ENCODE measurements at places on chromosomes 16 and 17.

DNA sequence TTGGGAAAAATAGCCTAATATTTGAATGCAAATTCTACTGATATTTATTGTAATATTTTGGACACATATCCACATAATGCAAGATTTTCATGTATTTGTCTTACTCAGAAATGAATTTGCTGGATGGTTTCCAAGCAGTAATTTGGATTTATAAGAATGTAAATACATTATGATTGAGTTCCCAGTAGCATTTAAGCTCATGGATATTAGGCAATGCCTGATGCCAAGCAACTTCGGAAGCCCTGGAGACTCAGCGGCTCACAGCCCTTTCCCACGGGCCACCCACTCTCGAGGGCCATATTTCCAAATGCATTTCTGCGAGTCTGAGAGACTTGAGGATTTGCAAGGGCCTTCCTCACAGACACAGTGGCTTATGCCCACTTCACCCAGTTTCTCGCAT lies 62.1 kb upstream of the MYOCD start:
- peak; percentile 42 for DNase-seq

DNA sequence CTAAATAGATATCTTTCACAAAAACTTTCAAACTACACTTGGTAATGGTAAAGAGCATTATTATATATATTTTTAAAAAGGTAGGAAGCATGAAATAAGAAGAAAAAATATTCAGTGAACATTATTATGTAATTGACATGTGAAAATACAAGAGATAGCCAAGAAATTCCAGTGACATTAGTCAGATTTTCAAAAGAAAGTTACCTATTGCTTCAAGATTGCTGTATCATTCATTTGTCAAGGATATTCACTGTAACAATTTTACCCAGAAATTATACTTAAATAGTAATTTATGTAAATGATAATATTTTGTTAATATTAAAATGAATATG lies 350.2 kb downstream of the KIF2B start:
- DNase-seq = no peak

- no peak for DNase-seq
These were observed 41.7 kb downstream of the CREBBP start for GRCh38 chr16:3838600-3839401.

- DNase-seq = peak; percentile 86
These were observed 6.0 kb upstream of the TNFRSF13B start for GRCh38 chr17:16977932-16978331.

DNA sequence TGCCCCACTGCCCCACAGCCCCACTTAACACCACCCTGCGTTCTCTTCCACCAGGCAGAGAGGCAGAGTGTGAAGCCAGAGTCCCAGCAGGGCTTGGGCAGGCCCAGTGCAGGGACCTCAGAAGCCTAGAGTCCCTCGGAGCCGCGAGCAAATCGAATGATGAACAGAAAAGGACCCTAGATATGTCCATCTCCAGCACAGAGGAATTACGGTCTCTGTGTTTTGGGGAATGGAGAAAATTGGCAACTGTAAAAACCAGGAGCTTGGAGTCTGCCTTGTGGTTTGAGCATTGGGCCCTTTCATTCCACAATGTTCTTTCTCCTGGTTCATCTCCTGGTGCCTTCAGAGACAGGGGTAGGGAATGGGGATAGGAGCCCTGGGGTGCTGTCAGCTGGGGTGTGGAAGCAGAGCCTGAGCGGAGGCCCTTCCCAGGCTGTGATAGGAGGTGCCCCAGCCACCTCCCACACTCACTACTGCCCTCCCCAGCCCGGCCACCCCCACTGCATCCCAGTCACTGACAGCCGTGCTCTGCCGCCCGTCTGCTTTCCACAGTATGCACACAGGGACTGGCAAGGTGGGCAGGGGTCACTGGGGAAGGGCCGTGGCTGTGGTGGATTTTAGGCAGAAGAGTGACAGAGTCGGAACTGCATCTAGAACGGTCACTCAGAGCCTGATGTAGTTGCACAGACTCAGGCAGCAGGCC lies 26.7 kb downstream of the TBX4 start:
- no peak for DNase-seq

DNA sequence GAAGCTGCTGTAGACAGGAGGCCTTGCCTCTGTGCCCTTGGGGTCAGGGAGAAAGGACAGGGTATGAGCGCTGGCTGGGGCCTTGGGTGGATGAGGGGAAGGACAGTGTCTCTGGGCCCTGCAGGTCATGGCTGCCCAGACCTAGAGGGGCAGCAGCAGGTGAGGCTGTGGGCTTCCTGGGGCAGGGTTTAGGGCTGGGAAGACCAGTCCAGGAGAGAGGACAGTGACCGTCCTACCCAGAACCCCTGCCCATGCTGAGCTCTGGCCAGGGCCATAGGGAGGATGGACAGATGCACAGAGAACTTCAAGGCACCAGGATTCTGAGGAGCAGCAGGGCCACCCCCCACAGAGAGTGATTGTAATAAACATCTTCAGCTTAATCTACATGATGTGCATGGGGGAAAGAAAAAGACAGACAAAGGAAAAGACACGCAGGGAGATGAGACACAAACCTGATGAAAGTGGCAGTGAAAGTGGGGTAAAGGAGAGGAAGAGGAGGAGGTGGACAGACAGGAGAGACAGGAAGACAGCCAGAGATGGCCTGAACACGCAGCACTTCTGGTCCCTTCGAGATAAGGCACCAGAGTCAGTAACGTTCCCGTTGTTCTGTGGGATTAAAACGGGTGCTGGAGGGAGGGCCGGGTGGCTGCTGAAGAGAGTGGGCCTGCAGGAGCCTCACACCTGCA lies 17.5 kb downstream of the FLOT2 start:
- no peak for DNase-seq

GRCh38 chr17:34840750-34841149 lies 120.5 kb downstream of the CCT6B start:
- no peak for DNase-seq

DNA sequence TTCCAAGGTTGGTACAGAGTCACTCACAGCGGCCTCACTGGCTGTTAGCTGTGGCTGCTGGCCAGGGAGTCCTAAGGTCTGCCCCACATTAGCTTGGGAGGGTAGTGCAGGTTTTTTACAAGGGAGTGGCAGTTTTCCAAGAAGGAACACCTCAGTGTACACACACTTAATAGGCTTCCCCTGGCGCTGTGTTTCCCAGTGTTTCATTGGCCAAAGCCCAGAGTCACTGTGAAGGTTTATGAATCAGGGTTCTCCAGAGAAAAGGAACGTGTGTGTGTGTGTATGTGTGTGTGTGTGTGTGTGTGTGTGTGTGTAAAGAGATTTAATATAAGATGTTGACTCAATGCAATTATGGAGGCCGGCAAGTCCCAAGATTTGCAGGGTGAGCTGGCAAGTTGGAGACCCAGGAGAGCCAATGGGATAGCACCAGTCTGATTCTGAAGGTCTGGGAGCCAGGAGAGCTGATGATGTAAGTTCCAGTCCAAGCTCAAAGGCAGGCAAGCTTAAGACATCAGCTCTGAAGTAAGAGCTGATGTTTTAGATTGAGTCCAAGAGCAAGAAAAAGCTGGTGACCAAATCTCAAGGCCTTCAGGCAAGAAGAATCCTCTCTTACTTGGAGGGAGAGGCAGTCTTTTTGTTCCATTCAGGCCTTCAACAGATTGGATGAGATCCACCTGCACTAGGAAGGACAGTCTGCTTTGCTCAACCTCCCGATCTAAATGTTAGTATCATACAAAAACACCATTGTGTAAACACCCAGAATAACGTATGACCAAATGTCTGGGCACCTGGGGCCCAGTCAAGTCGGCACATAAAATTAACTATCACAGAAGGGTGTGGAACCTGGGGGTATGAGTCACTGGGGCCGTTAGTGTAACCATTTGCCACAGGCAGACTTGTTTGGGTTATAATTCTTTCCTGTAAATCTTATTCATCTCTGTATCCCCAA lies 206.8 kb downstream of the PRKCA start:
- DNase-seq = peak; percentile 87

GRCh38 chr16:22933173-22933572 lies 119.2 kb downstream of the HS3ST2 start:
- DNase-seq = no peak

DNA sequence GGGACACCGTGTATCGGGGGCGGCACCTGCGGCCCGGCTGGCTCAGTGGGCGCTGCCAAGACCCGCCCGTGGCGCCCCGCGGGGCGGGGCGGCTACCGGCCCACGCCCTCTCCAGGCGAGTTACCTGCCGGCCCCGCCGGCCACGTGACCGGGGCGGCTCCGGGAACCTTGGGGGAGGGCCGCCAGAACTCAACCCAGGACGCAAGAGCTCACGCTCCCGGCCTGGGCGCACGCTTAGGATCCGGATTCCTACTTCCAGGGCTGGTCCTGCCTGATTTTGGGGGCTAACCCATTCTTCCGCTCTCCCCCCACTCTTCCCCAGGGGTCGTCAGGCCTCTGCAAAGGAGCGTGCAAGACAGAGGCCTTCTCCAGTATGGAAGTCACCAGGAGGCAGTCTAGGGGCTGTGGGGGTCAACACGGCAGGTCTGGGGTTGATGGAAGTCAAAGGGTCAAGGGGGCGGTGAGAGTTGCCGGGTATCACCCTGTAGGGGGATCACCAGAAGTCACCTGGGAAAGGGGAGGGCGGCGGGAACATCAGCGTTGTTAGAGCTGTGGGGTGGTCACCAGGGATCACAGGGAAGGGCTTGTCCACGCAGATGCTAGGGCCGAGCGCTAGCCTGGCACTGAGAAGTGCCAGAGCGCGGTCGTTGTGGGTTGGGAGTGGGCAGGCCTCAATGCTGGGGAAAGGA lies 354 bp upstream of the ESRP2 start:
- no peak for DNase-seq

GRCh38 chr16:48613061-48613957 lies 3.3 kb upstream of the N4BP1 start:
- DNase-seq = peak; percentile 78

DNA sequence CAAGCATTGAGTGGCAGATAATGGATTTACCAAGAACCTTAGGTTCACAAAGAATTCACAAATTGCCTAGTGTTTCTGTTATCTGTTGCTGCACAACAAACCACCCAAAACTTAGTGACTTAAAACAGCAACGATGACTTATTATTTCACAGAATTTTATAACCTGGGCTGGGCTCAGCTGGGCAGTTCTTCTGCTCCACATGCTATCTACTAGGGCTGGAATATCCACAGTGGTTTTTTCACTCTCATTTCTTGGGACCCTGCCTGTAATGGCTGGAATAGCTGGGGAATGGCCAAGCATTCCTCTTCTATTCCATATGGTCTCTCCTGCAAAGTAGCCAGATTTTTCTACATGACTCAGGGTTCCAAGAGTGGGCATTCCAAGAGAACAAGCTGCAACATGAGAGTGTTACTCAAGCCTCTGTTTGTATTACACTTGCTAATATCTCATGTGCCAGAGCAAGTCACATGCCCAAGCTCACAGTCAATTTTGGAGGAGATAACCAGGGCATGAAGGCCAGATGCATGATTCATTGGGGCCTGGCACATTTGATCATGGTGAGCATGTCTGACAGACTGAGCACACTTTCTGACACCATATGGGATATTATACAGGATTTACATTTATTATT lies 4.9 kb upstream of the PSMD7 start:
- peak; percentile 31 for DNase-seq

DNA sequence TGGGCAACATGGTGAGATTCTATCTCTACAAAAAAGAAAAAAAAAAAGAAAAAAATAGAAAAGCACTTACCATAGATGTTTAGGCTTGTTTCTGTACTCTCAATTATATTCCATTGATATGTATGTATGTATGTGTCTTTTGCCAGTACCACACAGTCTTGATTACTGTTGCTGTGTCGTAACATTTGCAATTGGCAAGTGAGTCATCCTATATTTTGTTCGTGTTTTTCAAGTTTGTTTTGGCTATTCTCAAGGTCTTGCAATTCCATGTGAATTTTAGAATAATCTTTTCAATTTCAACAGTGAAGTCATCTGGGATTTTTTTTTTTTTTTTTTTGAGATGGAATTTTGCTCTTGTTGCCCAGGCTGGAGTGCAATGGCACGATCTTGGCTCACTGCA lies 19.3 kb downstream of the SPECC1 start:
- DNase-seq = peak; percentile 4

DNA sequence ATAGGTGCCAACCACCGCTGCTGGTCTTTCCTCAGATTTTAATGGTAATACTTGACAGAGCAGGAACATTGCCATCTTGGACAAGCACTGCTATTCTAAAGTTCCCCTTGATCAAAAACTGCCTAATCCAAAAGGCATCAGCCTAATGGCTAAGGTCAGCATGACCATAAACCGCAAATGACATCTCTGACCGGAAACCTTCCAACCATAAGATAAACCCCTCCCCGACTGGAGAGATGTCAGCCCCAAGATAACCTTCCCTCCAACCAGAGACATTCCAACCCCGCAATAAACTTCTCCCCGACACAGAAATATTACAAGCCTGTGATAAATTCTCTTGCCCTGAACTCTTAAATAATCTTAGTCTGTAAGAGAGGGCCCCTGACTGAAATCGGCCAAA lies 7.4 kb upstream of the DHX40 start:
- DNase-seq = no peak

DNA sequence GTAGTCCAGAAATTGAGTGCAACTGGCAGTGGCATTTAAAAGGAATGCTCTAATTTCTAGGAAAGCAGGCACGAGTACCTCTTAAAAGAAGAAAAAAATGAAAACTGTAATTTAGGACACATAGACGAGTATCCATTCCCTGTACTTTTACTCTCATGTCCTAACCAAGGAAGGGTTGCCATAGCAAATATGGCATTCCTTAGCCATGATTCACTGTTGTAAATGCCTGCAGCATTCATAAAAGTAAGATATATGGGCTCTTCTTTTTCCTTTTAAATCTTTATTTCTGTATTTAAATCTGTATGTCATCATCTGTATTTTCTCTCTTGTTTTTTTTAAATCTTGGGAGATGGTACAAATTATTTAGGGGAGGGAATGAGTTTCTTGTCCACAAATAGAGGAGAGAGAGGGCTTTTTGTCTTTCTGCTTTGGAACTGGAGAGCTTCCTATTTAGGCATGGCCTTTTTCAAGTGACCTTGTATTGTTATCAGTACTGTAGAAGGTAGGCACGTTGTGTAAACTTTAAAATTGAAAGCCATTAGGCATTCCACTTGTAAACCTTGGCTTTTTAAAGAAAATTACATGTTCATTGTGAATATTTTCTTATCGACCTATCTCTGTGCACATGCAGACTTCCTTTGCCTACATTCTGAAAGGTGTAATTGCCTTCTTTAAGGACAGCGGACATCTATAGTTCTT lies 50.0 kb downstream of the TENT4B start:
- peak; percentile 96 for DNase-seq

DNA sequence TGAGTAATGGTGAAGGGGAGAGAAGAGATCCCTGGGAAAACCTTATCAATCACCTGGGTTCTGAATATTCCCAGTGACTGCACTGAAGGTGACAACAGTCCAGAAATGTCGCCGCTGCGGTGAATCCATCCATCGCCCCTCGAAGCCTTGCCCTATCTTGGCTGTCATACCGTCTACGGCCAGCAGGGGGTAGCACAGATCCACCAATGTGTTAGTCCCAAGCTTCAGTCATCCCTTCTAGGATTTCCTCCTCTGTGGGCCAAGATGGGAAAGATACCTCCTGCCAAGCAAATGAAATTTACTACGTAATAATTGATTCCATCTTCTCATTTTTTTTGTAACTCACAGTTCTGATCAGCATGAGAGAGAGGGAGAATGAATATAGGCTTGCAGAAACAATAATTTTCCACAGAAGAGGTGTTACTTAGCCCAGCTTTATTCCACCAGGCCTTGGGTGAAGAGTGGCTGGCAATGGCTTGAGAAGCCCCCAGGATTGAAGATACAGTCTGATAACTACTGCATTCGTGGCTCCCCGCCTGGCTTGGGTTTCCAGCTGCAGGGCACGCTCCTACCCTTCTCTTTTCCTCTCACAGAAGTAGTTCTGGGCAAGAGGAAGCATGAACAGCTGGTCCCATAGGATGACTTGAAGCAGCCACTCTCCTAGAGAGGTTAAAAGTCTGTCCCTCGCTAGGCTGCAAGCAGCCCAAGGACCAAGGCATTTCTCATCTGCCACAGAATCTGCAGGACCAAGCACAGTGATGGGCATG lies 2.6 kb upstream of the FMNL1 start:
- peak; percentile 81 for DNase-seq

Measured in fibroblast of skin of right biceps (primary cell).